ENCODE measurements at places on chromosomes 4 and X.

DNA sequence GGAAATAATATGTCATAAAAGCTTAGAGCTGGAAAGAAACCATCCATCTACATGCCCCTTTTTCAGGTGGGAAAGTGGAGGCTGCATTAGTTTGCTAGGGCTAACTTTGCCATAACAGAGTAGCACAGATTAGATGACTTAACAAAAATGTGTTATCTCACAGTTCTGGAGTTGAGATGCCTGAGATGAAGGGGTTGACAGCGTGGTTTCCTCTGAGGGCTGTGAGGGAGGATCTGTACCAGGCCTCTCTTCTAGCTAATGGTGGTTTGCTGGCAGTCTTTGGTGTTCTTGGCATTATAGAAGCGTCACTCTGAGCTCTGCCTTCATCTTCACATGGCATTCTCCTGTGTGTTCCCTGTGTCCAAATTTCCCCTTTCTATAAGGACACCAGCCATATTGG lies 2.4 kb downstream of the CHRNA9 start:
- no peak for DNase-seq

DNA sequence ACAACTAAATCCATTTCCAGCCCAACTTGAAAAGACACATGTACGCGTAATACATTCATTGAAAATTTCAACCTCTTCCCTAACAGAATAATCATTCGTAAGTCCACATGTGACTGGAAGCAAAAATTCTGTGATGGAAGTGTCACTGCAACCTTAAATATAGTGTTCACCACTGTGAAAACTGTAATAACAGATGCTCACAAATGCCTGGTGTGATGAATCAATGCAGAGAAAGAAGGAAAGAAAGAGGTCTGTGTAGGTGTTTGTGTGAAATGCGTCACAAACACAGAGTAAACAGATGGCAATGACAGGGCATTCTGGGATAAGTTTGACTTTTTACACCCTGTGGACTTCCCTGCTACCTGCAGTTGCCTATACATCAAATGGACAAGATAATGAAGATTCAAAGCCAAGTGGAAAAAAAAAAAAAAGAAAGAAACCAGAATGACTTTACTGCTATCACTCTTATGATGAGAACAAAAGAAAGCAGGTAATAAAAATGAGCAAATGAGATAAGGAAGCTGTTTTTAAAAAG lies 123.3 kb downstream of the EPHA5 start:
- no peak for DNase-seq

DNA sequence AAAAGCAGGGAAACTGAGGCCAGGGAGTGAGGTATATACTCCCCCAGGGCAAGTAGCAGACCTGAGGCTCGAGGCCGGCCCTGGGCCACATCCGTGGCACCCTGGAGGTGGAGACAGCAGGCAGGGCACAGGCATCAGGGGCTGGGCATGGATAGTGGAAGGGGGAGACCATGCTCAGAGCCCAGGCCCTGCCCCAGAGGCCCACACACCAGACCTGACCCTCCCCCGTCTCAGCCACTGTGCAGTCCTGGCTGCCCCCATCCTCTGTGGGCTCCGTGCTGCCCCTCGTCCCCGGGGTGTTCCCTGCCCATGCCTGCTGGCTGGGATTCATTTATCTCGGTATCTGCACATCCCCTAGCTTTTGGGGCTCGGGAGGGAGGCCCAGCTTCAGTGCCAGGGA lies 103.1 kb upstream of the NKX1-1 start:
- peak; percentile 53 for DNase-seq

GRCh38 chr4:100414016-100414790 lies 103.6 kb downstream of the EMCN start:
- DNase-seq: no peak

DNA sequence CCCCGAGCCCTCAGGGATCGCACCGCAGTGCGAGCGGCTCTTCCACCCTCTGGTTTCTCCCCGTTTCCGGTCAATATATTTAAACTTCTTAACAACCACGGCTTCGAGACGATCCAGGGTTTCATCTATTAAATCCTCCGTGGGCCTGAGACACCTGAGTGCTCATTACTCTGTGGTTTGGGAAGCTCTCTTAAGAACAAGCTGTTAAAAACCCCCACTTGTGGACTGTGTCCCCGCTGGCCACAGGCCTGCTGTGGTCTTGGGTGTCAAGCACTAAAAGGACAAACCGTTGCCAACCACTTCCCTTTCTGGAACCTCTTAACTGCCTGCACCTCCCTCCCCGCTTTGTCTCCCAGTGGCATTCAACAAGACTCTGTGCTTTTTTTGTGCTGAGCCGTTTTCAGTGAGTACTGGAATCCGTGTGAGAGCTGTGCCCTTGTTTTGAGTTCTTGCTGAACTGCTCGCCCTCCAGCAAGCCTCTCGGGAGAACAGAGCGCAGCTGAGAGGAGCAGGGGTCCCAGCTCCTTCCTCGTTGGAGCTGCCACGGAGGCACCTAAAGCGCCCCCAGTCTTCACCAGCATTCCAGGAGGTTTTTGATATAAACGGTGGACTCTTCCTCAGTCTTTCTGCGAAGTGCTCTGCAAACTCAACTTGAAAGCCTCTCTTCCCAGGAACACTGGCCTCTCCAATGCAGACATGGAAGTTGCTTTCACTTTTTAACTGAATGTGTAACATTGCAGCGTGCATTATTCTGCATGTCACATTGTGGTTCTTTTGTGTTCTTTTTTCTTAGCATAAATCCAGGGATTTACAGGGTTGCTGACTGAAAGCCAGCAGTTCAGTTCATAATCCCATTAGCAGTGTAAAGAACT lies 691 bp upstream of the IGFBP7 start:
- DNase-seq: peak; percentile 89

- no peak for DNase-seq
These were observed 297 bp upstream of the MTMR8 start for GRCh38 chrX:64395568-64395929.

GRCh38 chr4:34733185-34733941 lies 1511.0 kb downstream of the ARAP2 start:
- DNase-seq: no peak

GRCh38 chr4:183722731-183723560 lies 63.9 kb downstream of the TRAPPC11 start:
- DNase-seq: peak; percentile 86

DNA sequence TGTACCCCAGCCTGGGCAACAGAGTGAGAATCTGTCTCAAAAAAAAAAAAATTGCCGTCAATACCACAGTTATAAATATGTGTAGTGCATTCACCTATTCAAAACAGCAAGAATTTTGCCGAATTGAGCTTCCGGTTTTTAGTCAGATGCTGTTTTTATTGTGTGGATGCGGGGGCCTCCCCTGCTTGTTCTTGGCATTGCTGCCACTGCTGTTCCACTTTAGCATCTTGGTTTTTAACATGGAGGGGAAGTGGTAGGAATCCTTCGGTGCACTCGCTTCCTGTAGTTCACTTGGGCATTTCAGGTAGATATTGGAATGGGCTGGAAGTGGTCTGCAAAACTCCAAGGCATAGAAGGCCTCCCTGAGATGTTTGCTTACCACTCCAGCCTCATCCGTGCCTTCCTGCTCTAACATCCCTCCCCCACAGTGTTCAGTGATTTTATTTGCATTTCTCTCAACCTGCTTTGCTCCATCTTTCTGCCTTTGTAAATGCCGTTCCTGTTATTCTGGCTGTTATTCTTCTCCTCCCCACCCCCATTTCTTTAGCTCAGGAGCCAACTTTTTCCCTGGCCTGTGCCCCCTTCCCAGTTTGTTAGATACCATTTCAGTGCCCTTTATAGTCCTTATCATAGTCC lies 25.5 kb downstream of the MOB1B start:
- DNase-seq: no peak

GRCh38 chr4:104559502-104559901 lies 64.8 kb upstream of the CXXC4 start:
- DNase-seq: no peak

GRCh38 chrX:154411981-154412340 lies 622 bp downstream of the TAFAZZIN start:
- peak; percentile 90 for DNase-seq

GRCh38 chrX:3462166-3462508 lies 115.7 kb upstream of the MXRA5 start:
- DNase-seq: no peak

DNA sequence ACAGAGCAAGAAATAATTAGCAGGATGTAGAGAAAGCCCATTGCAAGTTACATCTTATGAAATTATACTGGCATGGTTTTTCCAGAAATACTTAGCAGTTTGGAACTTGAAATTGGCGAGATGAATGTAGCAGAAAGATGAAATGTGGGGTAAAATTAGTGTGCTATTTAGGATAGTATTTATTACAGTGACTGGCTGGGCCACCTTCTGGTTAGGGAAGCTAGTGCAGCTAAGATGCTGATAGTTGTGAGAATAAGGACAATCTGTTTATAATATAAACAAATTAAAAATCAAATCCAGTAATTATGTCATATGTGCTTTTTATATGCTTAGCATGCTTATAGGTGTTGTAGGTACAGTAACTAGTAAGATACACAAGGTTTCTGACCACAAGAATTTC lies 74.8 kb downstream of the IL15 start:
- no peak for DNase-seq

DNA sequence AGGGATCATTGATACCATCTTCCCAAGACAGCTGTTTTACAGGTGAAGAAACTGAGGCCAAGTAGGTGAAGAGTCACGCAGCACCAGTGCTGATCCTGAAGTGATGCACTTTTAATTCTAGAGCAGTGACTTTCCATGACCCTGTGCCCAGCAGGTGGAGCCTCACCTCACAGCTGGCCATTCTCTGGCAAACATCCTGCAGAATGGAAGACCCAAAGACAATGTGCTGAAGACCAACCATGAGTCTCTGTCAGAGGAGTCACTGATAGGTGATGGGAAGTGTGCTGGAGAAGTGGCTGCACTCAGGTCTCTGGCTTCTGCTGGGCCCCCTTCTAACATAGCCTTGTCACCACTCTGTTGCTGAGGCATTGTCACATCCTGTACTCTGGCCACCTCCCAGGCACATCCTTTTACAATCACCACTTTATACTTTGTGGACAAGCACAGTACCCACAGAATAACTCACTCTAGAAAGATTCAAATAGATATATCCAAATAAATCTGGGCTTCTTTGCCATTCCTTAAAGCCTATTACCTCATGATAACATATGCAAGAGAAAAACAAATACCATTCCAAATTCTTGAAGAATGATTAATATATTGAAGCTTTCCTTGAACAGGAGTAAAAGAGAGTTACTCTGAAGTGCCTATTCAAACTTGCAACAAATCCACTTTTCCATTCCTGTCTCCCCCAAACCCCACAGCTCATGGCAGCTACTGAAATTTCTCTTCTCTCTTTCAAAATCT lies 64.1 kb upstream of the SCOC start:
- no peak for DNase-seq

GRCh38 chr4:182189103-182189878 lies 53.9 kb upstream of the TENM3 start:
- DNase-seq: no peak

DNA sequence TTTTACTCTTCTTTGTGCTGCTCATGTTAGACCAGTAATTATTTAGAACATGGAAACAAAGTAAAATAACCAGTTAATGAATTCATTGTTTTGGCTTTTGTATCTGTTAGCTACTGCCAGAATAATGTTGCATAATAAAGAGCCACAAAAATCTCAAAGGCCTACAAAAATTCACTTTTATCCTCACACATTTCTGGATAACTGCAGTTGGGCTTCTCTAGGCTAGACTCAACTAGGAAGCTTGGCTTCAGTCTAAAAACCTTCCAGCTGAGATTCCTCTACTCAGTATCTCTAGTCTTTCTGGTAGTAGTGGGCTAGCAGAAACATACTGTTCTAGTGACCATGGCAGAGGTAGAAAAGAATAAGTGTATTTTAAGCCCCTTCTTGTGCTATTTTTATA lies 73.0 kb downstream of the FAT4 start:
- DNase-seq: no peak

DNA sequence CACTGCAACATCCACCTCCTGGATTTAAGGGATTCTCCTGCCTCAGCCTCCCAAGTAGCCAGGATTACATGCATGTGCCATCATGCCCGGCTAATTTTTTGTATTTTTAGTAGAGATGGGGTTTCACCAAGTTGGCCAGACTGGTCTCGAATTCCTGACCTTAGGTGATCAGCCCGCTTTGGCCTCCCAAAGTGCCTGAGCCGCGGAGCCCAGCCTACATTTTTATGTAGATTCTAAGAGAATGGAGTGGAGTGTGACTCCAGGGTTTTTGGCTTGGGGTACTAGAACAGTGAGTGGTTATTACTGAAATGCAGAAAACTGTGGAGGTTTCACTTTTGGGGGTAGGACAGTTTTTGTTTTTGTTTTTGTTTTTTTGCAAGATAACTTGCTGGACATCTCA lies 806.0 kb downstream of the ADGRL3 start:
- no peak for DNase-seq

DNA sequence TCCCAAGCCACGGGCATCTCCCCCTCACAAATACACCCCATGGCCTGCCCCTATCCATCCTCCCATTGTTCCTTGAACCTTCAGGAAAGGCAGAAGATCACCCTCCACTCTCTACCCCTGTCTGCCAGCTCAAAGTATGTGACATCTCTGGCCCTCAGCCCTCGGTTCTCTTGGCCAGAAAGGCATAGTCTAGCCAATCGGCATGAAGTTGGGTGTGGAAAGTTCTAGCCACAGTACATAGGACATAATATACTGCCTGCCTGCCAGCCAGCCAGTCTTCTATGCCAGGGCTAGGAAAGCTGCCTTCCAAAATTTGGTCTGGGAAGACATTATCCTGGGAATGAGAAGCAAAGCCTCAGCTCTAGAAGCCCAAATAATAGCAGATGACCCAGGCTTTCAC lies 3.2 kb upstream of the PLP1 start:
- DNase-seq: no peak

Data from posterior vena cava (tissue), 2 donors.